MCF 10A (cell line): ENCODE measurements at places on chromosomes 11 and 22.

GRCh38 chr11:10293423-10294289 is at the start of gene SBF2:
TSS of gene SBF2 (minus strand) at chr11:10294219. CDS start at chr11:10294069, 150 bp downstream.
- peak; percentile 84 for DNase-seq

- DNase-seq: no peak
Observed at GRCh38 chr11:124656774-124657630, 16.5 kb downstream of the SIAE start.

GRCh38 chr11:62694455-62695167 is 5.3 kb upstream of the LRRN4CL start:
- DNase-seq: peak; percentile 86

DNA sequence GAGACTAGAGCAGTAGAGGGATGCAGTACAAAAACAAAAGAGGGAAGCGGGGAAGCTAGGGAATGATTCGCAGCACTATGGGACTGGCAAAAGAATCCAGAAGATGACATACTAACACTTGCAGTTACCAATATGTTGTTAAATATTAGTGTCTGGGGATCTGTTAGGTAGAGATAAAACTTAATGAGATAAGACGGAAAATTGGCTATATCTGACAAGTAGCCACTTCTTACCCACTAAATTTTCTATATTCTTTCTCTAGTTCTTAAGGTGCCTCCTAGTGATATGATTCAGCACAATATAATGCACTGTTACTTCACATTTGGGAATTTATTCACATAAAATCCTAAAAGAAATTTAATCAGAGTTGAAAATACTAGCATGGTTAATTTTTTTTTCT is 30.8 kb downstream of the CCDC90B start:
- no peak for DNase-seq

GRCh38 chr11:64415286-64415685 is 56.3 kb downstream of the RPS6KA4 start:
- no peak for DNase-seq

- no peak for DNase-seq
Observed at GRCh38 chr22:37334461-37334858, 52.2 kb downstream of the CYTH4 start.

DNA sequence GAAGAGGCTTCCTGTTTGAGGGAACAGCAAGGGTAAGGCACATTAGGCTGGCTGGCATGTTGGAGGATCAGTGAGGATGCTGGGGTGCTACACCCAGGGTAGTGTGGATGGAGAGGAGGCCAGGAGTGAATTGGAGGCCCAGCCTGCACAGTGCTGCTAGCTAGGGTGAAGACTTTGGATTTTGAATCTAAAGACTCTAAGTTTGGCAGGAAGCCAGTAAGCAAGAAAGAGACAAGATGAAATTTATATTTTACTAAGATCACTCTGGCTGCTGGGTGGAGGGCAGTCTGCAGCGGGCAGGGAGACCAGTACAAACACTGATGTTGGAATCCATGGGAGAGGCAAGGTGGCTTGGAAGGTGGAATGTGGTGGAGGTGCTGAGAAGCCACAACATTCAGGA is 43.6 kb downstream of the TSPAN18 start:
- no peak for DNase-seq

GRCh38 chr11:100863080-100863581 is 176.0 kb downstream of the ARHGAP42 start:
- no peak for DNase-seq

- DNase-seq: no peak
Observed at GRCh38 chr11:77320351-77320750, 18.9 kb upstream of the GDPD4 start.
